ENCODE measurements at places on chromosomes 7 and 10.
A peak's percentile ranks its signal among the peaks of the same experiment; 100 is the strongest.

DNA sequence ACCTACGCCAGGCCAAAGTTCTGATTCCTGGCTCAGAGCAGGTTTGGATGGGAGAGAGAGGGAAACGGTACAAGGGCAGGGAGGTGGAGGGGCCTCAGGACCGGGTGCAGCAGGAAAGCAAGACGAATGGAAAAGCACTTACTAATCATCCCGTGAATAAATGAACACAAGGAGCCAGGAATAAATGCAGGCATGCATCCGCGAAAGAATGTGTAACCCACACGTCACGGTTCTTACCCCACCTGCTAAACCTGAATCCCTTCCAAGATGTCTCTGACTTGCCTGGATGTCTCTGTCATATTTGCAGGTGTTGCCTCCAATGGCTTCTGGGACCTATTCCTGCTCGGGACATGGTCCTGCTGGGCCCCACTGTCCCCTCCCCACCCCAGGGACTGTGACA is 335.2 kb upstream of the RNF32 start:
- DNase-seq, result no peak

DNA sequence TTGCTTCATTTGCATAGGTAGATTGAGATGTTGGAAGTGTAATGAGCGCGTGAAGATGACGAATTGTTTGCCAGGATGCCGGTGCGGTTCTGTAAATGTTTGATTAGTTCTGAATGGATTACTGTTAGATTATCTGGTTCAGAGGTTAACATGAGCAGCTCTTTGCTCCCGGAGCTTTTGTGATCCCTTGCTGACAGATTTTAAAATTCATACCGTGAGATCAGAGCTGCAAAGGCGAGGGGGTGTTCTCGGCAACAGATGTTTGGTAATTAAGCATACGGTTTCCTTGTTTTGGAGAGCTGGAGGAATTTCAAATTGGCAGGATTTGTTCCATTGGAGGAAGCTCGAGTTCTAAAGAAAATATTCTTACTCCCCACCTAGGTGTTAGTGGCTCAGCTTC is 237.8 kb upstream of the GPR26 start:
- no peak for DNase-seq

- no peak for DNase-seq
Observed at GRCh38 chr7:127961786-127962453, 69.3 kb downstream of the LRRC4 start.

DNA sequence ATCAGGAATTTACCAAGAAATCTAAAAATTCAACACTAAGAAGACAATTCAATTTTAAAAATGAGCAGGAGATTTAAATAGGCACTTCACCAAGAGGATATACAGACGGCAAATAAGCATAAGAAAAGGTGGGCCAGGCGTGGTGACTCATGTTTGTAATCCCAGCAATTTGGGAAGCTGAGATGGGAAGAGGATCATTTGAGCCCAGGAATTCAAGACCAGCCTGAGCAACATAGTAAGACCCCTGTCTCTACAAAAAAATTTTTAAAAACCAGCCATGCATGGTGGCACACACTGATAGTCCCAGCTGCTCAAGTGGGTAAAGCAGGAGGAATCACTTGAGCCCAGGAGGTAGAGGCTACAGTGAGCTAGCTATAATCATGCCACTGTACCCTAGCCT is 3.5 kb upstream of the AKR1D1 start:
- no peak for DNase-seq

GRCh38 chr7:128042012-128042411 is 10.8 kb upstream of the LRRC4 start:
- DNase-seq, result no peak

- DNase-seq, result no peak
Observed at GRCh38 chr7:144997512-144997911, 161.7 kb upstream of the TPK1 start.

- DNase-seq, result no peak
Observed at GRCh38 chr10:77321838-77322237, 315.8 kb downstream of the KCNMA1 start.

- DNase-seq, result no peak
Observed at GRCh38 chr10:96833220-96834001, 1.3 kb downstream of the LCOR start.

DNA sequence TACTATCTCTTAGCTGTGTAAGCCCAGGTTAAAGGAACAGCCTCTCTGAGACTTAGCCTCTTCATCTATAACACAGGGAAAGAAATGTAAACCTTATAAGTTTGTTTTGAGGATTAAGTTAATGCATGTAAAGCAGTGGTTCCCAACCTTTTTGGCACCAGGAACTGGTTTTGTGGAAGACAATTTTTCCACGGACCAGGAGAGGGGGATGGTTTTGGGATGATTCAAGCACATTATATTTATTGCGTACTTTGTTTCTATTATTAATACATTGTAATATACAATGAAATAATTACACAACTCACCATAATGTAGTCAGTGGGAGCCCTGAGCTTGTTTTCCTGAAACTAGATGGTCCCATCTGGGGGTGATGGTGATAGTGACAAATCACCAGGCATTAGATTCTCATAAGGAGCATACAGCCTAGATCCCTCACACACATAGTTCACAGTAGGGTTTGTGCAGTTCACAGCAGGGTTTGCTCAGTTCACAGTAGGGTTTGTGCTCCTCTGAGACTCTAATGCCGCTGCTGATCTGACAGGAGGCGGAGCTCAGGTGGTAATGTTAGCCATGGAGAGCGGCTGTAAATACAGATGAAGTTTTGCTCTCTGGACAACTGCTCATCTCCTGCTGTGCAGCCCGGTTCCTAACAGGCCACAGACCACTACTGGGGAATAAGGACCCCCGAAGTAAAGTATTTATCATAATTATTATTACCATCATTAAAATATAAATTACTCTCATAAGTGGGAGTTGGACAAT is 41.3 kb upstream of the ANK3 start:
- no peak for DNase-seq

DNA sequence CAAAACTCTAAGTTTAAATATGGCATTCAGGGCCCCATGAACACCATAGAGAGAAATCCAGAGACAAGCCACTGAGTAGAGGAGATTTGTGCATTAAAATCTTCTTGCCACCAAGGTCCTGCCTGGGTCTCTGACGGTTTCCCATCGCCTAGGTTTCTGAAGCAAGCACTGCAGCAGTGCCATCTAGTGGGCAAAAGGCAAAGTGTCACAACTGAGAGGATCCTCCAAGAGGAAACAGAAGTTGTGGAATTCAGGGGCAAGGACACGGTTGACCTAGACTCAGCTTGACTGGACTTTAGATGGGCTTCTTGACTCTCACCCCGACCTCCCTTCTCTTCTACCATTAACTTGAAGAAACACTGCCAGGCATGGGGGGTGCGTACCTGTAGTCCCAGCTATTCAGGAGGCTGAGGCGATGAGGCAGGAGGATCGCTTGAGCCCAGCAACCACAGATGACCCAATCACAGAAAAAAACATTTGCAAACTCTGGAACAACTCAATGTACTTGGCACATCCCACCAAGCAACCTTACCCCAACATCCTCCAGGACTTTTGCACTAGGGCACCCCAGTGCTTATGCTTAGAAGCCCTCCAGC is 604.1 kb downstream of the GALNT17 start:
- DNase-seq, result peak; percentile 66

- DNase-seq, result no peak
Observed at GRCh38 chr7:27442455-27442854, 199.9 kb downstream of the EVX1 start.

DNA sequence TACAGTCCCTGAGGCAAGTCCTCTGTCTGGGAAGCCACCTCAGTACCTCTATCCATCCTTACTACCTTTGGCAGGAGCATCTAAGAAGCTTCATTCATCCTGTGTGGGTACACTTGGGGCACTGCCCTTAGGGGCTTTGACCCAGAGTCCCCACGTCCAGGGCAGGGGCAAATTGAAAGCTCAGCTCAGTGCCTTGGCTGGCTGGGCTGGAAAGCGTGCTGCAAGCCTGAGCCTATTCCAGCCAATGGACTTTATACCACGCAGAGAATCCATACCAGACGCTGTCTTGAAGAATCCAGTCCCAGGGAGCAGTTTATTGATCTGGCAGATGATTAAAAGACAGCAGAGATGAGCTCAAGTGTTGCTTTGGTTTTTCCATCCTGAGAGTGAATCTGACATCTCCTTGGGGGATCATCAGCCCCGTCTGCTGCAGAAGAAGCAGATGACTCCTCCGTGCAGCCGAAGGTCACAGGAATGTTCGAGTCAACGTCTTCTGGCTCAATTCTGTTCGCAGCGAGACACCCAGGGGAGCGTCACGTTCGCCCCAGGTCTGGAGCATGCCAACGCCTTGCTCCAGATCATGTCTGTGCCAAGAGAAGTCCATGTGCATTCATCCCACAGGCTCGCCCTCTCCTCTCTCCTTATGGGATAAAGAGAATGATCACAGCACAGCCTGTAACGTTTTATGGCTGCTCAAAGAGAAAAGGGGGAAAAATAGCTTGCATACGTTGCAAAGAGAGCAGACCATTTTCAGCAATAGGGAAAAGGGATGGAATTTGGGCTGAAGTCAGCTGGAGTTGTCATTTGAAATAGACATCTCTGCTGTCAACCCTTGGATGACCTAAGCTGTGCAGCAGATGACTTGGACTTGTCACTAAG is 35.8 kb upstream of the LYZL1 start:
- no peak for DNase-seq

- no peak for DNase-seq
Observed at GRCh38 chr10:69360485-69361302, 56.0 kb downstream of the TACR2 start.

DNA sequence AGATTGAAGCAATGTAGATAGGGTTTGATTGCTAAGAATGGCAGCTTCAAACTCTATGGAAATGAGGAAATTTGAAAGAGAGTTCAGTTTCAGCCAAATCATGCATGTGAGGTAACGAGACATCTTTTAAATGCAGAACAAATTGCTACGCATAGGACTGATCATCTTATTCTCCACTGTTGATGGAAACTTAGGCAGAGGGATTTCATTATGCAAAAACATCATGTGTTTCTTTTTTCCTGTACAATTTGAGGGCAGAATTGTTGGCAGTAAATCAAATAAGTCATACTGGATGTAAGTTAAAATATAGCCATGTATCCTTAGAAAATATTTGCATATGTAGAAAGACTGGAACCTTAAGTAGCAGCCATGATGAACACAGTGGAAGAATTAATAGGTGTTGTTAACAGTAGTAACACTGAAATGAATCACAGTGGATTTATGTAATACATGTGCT is 327.4 kb downstream of the CDK14 start:
- no peak for DNase-seq

DNA sequence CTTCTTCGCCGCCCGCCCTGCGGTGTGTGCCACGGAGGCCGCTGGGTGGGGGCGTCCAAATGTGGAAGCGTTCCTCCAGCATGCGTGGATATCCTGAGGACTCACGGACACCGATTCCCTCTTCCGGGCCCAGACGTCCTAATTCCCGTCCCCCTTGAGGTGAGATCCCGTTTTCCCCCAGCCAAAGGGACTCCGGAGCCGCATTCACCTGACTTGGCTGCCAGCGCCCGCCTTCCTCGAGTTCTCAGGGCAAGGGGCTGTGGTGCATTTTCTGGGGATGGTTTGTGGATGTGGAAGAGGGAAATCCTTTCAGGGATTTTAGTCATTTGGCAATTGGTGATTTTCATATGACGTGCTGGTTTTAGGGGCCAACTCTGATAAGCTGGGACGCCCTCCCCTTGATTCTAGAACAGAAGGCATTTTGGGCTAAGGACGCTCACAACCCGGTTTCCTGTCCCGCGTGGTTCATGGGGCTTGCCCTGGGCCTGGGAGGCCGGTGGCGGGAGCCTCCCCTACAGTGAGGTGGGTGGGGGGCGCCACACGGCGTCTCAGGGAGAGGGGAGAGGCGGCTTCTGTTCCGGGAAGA is 165.4 kb downstream of the ACTR3B start:
- peak; percentile 32 for DNase-seq

DNA sequence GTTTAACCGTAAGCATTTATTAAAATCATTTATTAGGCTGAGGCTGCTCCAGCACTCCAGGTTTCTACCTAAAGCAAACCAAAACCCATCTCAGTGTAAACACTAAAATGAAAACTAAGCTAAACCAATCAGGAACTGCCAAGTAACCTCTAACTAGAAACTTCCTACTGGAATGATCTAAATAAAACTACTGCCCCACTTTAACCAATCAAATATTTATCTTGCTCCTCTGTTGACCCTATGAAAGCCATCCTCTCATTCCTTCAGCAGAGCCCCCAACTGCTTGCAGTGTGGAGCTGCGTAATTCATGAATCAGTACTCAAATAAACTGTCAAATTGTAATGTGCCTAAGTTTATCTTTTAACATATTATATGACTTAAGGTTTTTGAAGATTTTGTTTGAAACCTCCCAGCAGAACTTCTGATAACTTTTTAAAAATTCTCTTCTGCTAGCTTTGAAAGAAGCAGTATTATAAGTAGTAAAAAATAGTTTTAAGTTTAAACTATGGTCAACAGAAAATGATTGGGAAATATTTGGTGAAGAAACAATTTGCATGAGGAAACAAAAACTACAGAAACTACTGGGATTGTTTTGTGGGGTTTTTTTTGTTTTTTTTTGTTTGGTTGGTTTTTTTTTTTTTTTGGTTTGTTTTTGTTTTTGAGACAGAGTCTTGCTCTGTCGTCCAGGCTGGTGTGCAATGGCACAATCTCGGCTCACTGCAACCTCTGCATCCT is 47.4 kb downstream of the GPR37 start:
- no peak for DNase-seq

- DNase-seq, result no peak
Observed at GRCh38 chr10:69842020-69842419, 40.3 kb downstream of the COL13A1 start.

GRCh38 chr10:51857305-51857704 is 157.9 kb upstream of the CSTF2T start:
- DNase-seq, result no peak

- peak; percentile 76 for DNase-seq
Observed at GRCh38 chr10:6920072-6921019, 340.3 kb upstream of the PRKCQ start.

DNA sequence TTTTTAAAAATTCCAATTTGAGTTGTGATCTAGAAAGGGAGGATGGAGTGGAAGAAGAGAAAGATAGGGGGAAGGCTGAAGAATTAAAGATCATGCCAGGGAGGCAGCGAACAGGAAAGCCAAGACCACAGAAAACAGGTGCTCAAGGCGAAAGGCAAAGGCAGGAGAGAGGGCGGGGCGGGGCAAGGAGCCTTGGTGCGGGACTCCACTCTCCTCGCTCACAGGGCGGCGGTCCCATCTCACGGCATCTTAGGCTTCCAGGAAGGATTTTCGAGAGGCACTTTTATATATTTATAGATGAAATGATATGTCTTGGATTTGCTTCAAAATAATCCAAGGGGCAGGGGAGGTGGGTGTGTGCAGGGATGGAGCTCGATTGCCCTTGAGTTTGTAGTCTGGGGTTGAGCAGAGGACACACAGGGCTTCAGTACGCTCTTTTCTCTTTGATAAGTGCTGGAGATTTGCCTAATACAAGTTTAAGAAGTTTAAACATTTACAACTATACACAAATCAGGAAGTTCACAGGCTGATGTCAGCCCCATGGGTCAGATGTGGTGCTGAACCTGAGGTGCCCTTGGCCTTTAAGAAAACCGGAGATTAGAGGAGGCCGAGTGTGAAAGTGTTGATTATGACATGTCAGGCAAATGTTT is 161.1 kb downstream of the PRKAG2 start:
- no peak for DNase-seq

DNA sequence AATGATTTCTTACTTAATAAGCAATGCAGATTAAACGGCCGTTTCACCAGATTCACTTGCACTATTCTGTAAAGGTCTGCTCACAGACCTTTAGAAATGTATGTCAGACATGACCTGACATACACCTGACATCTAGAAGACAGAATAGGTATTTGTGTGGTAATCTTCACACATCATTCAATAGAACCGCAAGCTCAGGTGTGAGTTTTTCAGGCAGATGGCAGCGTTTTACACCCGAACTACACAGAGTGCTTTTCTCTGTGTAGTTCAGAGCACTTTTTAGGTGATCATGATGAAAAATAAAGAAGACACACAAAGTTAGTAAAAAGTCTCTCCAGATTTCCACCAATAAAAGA is 63.2 kb downstream of the PRKCQ start:
- no peak for DNase-seq
